ENCODE measurements at places on chromosomes 11 and 22.

- DNase-seq: no peak
Measured at GRCh38 chr11:12235080-12235479, 124.7 kb downstream of the MICAL2 start.

- DNase-seq: no peak
Measured at GRCh38 chr11:34749666-34750659, 129.1 kb downstream of the EHF start.

DNA sequence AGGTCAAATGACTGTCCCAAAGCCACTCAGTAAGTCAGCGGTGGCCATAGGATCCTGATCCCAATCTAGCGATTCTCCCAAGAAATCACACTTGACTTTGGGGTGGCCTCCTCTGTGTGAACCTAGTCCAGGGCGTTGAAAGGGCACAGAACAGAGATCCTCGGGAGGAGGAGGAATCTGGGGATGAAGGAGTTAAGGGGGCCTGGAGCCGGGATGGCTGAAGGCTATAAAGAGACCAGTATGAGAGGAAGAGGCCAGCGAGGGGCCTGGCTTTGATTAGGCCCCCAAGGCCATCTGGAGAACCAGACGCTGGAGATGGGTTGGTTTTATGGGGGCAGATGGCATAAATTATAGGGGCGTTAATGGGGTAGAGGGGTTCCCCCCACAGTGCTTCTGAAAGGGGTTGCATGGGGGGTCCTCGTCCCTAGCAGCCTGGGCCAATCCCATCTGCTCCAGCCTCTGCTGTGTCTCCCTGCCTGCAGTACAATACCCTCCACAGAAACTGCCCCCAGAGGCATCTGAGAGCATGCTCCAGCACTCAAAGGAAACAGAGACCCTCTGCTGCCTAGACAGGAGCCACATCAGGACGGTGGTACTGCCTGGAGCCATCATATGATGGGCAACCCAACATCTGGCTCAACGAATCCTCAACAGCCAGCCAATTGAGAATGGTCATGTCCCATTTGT, 35.2 kb upstream of the TRIM29 start:
- DNase-seq: no peak

DNA sequence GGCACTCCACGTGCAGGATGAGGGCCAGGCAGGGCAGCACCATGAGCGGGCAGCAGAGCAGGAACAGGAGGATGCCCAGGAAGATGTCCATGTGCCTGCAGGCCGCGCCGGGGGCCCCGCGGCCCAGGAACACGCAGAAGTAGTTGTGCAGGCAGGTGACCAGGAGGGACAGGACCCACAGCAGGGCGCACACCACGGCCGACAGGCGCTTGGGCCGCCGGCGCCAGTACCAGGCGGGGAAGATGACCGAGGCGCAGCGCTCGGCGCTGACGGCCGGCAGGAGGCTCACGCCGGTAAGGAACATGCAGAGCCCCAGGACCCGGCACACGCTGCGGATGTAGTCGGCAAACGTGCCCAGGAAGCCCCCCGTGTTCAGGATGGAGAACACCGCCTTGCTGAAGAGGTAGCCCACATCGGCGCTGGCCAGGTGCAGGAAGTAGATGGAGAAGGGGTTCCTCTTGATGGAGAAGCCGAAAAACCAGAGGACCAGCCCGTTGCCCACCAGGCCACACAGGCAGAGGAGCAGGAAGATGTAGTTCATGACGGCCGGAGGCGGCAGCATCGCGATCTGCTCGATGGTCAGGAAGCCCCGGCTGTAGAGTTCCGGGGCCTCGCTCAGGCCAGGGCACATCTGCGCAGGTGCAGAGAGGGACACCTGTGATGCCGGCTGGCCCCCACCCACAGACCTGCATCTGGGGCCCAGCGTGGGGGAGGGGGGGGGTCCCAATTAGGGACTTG, 7.2 kb downstream of the MRGPRF start:
- no peak for DNase-seq

DNA sequence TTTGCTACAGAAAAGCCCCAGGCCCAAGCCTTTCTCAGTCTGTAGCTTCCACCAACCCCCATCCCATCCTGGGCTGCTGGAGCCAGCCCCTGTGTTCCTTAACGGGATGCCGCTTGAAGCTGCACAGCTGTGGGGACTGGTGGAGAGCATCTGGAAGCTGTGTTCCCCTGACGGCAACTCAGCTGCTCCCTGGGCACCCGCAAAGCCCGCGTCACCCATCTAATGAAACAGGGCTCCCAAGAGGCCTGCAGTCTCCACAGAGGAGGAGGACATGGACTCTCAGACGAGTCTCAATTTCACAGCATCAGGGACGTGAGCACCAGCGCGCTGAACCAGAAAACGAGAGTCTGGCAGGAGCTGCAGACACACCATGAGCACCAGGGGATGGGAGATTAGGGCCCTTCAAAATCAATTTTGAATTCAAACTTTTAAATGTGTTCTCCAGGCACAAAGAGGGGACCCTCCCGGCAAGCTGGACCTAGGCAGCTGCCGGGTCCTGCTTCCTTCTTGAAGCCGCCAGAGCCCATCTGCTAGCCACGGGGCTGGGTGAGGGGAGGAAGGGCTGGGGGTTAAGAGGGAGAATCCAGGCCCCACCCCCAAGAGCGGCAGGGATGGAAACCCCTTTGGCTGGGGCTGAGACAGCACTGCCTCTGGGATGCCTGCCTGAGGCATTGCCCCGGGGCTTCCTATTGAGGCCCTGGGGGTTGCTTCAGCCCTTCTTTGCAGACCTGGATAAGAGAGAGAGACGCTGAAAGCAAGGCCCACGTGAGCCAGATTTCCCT, 21.0 kb downstream of the LMO1 start:
- no peak for DNase-seq

DNA sequence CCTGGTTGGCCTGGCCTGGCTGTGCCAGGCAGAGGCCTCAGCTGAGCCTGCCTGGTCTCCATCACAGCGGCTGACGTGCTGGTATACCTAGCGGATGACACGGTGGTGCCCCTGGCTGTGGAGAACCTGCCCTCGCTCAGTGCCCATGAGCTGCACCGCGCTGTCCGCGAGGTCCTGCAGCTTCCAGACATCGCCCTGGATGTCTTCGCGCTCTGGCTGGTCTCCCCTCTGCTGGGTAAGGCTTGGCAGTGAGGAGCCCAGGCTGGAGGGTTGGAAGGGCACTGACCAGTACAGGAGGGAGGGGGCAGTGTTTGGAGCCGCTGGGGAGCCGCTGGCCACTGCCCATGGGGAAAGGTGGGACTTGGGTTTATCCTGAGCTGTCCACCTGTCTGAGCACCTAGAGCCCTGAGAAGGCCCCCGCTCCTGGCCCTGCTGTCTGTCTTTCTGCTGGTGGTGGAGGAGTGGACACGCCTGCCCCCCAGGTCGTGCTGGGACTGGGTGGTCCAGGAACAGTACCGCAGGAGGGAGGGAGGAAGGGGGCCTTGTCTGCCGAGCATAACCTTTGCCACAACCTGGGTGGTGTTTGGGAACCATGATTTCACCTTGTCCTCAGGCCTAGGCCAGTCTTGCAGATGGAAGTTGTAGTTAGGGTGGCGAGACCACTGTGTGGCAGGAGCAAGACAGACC, 3.0 kb downstream of the FRMD8 start:
- DNase-seq: no peak

DNA sequence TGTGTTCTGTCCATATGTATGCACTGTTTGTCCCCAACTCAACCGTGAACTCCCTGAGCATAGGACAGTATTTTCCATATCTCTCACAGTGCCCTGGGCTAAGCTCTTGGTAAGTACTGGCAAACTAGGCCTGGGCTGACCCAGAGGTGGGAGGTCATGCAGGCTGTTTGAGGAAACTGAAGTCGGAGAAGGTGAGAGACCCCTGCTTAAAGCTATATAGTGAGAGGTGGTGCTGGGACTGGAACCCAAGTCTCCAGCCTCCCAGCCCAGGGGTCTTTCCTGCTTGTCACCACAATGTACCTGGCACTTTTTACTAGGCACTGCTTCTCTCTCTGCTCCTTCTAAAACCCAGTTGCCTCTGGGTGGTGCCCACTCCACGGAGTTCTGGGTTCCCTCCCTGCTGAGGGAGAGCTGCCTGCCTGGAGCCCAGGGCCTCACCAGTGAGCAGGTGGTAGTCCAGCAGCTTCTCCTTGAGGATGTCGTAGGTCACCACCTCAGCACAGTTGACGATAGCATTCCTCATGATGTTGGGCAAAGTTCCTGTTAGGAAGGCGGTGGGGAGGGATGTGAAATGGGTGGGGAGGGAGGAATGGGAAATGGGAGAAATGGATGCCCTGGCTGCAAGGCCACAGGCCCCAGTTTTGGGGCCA, 4.7 kb downstream of the UCP3 start:
- DNase-seq: no peak

- no peak for DNase-seq
Measured at GRCh38 chr22:28771195-28771791, 1.2 kb upstream of the CCDC117 start.

DNA sequence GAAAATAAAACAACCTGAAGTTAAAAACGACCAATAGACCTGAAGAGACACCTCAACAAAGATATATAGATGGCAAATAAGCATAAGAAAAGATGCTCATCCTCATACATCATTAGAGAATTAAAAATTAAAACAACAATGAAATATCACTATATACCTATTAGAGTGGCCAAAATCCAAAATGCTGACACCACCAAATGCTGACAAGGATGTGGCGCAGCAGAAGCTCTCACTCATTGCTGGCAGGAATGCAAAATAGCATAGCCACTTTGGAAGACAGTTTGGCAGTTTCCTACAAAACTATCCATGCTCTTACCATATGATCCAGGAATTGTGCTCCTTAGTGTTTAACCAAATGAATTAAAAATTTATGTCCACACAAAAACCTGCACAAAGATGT, 55.0 kb upstream of the APOA1 start:
- DNase-seq: no peak

DNA sequence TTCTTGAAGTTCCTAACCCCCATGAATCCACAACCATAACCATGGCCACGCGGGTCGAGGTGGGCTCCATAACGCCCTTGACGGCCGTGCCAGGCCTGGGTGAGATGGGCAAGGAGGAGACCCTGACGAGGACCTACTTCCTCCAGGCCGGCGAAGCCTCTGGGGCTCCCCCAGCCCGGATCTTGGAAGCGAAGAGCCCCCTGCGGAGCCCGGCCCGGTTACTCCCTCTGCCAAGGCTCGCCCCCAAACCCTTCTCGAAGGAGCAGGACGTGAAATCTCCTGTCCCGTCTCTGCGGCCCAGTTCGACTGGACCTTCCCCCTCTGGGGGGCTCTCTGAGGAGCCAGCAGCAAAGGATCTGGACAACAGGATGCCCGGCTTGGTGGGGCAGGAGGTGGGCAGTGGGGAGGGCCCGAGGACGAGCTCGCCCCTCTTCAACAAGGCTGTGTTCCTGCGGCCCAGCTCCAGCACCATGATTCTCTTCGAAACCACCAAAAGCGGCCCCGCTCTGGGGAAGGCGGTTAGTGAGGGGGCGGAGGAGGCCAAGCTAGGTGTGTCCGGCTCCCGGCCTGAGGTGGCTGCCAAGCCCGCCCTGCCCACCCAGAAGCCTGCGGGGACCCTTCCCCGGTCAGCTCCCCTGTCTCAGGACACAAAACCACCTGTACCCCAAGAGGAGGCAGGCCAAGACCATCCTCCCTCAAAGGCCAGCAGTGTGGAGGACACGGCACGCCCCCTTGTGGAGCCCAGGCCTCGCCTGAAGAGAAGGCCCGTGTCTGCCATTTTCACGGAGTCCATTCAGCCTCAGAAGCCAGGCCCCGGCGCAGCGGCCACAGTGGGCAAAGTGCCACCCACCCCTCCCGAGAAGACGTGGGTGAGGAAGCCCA, 75.7 kb downstream of the KIAA1671 start:
- no peak for DNase-seq

- no peak for DNase-seq
Measured at GRCh38 chr11:1767399-1768140, 3.8 kb upstream of the CTSD start.

DNA sequence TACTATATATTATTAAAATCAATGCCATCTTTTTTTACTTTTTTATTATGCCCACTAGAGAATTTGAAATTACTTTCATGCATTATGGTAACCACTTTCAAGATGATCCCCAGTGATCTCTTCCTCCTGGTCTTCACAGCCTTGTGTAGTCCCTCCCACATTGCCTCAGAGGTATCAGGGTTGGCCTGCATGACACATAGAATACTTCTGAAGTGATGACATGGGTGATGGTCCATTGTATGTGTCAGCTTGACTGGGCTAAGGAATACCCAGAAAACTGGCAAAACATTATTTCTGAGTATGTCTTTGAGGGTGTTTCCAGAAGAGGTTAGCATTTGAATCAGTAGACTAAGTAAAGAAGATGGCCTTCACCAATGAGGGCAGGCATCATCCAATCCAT, 14.2 kb upstream of the ISX start:
- no peak for DNase-seq

DNA sequence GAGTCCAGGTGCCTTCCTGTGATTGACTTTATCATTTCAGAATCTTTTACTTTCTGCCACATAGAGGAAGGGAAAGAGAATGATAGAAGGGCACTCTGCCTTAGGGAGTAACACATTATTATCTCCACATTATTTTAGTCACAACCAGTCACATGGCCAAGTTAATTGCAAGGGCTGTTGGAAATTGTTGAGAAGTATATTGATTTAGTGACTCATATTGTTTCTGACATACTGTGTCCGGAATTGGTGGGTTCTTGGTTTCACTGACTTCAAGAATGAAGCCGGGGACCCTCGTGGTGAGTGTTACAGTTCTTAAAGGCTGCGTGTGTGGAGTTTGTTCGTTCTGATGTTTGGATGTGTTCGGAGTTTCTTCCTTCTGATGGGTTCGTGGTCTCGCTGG, 8.7 kb downstream of the OR51B4 start:
- no peak for DNase-seq

DNA sequence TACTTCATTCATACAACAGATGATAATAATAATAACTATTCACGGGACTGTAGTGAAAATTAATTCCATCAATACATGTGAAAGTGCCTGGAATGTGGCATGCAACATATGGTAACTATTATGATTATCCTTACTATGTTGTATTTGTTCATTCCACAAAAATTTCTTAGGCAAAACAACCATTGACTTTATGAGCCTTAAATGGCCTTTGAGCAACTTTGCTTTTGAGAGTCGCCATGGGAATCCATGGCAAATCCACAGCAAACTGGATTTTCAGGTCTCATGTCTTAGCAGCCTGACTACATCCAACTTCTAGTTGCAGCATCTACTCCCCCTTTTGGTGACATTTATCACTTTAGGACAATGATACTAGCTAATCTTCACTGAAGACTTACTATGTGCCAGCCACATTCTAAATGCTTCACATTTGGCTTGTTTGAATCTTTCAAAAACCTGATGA, 56.8 kb downstream of the SLC1A2 start:
- DNase-seq: no peak

GRCh38 chr11:27717801-27718229, 17.6 kb upstream of the BDNF start:
- DNase-seq: no peak

GRCh38 chr11:9692691-9693090, 28.8 kb downstream of the SWAP70 start:
- DNase-seq: no peak

- DNase-seq: no peak
Measured at GRCh38 chr22:40898850-40899357, 37.0 kb upstream of the DNAJB7 start.

- DNase-seq: no peak
Measured at GRCh38 chr11:44880953-44881352, 69.7 kb downstream of the TP53I11 start.

- no peak for DNase-seq
Measured at GRCh38 chr22:44500599-44500998, 2.6 kb upstream of the RTL6 start.

- DNase-seq: no peak
Measured at GRCh38 chr11:46012185-46012584, 89.7 kb downstream of the LARGE2 start.

GRCh38 chr11:97092823-97093222, 703.0 kb downstream of the JRKL start:
- no peak for DNase-seq

GRCh38 chr11:117529816-117530215, 202.2 kb downstream of the CEP164 start:
- no peak for DNase-seq

- DNase-seq: no peak
Measured at GRCh38 chr22:16824716-16825687, at the start of gene XKR3. Gene XKR3, minus strand, starts transcription at chr22:16825411. Its CDS starts 17,338 bp downstream, at chr22:16808073.

Data from NCI-H510A (cell line).